NCI-H526 (cell line): ENCODE measurements at places on chromosomes 1 and 21.

DNA sequence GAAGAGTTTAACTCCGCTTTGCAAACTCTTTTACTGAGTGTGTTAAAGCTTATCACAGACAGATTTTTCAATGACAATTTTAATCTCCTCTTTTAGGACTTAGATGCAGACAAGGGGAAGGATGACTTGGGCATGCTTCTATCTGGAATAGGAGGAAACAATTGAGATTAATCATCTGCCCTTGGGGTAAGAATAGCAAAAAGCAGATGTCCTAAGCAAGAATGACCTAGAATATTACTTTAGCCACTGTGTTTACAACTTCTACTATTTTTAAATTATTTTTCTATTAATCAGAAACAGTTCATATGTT is 569.0 kb upstream of the ADGRL2 start:
- DNase-seq = no peak

DNA sequence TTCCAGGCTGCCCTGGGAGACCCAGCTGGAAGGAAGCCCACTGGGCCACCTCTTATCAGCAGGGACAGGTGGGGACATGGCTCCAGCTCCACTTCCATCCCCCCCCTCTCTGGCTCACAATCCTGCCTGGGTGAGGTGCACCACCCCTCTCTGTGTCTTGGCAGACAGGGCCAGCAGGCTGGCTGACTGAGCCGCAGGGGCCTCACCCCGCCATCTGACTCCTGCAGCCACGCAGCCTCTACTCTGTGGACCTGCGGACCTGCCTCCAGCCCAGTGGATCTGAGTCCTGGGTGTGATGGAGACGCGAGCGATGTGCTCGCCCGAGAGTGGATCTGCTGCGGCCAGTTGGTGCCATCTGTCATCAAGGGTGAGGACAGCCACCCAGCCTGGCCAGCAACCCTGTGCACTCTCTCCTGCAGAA is 30.1 kb downstream of the RCC2 start:
- no peak for DNase-seq

GRCh38 chr1:171772312-171772711 is 9.1 kb upstream of the METTL13 start:
- no peak for DNase-seq

- peak; percentile 24 for DNase-seq
Measured at GRCh38 chr1:243944429-243945160, 94.6 kb upstream of the AKT3 start.

GRCh38 chr21:36792505-36792967 is 93.6 kb downstream of the SIM2 start:
- no peak for DNase-seq

- DNase-seq = no peak
Measured at GRCh38 chr1:241837901-241838300, 10.1 kb upstream of the EXO1 start.

GRCh38 chr1:202580619-202581018 is 129.6 kb downstream of the SYT2 start:
- DNase-seq = no peak

GRCh38 chr1:219659005-219659600 is 46.2 kb upstream of the ZC3H11B start:
- DNase-seq = no peak

DNA sequence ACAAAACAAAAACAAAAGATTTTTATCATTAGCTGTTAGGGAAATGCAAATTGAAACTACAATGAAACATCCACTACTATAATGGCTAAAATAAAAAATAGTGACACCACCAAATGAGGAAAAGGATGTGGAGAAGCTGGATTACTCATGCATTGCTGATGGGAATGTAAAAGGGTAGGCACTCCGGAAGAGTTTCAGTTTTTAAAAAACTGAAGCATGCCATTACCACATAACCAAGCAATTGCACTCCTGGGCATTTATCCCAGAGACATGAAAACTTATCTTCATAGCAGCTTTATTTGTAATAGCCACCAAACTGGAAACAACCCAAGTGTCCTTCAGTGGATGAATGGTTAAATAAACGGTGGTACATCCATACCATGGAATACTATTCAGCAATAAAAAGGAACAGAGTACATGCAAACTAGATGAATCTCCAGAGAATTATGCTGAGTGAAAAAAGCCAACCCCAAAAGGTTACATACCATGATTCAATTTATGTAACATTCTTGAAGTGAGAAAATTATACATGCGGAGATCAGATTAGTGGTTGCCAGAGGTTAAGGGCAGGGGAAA is 14.5 kb upstream of the CFAP298 start:
- DNase-seq = no peak

DNA sequence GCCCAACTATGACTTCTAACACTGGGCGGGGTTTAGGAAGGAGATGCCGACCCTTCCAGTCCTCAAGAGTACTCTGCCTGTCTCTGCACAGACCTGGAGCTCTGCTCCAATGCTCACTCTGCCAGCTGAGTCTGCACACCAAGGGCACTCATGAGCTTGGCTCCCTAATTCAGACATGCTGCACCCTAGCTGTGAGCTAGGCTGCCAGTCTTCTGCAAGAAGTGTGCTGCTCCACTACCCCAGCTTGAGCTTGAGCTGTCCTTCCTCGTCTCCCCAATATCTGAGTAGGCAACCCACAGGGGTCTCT is 13.2 kb downstream of the TP53BP2 start:
- no peak for DNase-seq
